Hematopoietic multipotent progenitor cell (in vitro differentiated cells): ENCODE measurements at places on chromosomes 6 and 20.

DNA sequence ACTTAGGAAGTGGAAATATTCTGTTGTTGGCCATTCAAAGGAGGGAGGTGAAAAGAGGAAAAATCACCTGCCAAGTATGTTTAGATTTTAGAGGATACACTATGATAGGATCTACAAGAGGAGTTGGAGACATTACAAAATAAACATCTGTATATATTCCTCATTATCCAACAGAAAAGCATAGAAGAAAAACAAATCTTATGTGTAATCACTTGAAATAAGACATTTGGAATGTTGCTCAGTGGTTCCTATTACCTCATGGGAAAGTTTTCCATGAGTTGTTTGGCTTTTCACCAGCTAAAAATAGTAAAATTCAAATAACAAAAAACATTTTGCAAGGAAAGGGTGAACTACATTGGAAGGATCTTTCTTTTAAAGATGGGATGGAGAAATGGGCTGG lies 76.7 kb upstream of the CARMIL1 start:
- no peak for DNase-seq

DNA sequence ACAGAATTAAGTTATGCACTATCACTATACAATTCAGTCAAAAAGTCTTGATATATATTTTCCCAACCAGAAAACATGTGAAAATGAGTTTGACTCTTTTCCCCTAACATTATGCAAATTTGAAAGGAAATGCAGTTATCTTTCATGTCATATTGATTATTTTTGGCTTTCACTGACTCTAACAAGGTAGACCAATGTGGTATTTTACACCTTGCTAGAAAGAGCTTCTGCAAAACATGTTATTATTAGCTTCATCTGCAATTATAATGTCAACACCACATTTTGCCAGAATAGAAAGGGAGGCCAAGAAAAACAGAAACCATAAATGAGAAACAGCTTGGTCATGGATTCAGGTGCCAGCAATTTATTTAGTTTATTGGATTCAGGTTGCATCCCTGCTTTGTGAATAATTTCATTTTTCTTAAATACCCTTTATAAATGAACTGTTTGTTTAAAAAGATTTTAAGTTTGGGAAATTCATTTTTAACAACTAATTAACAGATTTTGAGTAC lies 226.1 kb upstream of the GJE1 start:
- no peak for DNase-seq

- DNase-seq, result no peak
Measured at GRCh38 chr20:49915118-49915379, 280 bp downstream of the SPATA2 start.

DNA sequence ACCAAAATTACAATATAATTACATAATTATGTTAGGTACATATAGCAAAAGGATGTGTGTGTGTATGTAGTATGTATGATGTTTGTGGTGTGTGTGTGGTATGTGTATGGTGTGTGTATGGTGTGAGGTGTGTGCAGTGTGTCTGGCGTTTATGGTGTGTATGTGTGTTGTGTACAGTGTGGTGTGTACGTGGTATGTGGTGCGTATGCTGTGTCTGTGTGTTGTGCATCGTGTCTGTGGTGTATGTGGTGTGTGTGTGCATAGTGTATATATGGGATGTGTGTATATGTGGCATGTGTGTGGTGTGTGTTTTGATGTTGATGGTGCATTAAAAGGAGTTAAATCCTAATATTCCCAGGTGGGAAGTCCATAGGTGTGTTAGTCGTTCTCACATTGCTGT lies 62.8 kb downstream of the PLG start:
- DNase-seq, result no peak

- DNase-seq, result no peak
Measured at GRCh38 chr20:25150016-25150415, 45.5 kb upstream of the ENTPD6 start.
